ENCODE measurements at places on chromosomes 6 and 20. TPM values are rescaled to one million over a fixed set of nuclear protein-coding genes. Genes with fewer than 3 reads are reported as not detected.

- peak; percentile 4 for DNase-seq
Measured at GRCh38 chr20:32664012-32664677, 9.6 kb downstream of the C20orf203 start.

- no peak for DNase-seq
Measured at GRCh38 chr20:1418350-1418749, 25.5 kb upstream of the FKBP1A start.

DNA sequence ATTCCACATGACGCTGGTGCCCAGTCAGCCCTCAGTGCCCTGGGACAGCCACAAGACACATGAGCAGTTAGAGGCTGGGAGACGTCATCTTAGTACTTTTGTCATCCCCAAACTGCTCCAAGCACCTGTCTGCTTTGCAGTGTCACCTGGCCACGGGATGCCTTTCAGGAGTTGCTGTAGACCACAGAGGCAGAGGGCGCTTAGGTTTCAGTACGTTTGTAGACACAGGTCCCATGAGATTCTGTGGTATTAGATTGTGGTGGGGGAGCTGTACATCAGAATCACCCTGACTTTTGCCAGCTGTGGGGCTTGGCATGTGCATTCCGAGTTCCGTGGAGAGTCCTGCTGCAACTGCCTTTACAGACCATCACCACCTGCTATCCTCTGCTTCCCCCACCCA lies 16.7 kb downstream of the MAVS start:
- DNase-seq = no peak

GRCh38 chr6:36028088-36028876 lies 674 bp downstream of the MAPK14 start:
- DNase-seq = peak; percentile 39

Gene ZNF343
- 8.5 TPM for total RNA-seq

DNA sequence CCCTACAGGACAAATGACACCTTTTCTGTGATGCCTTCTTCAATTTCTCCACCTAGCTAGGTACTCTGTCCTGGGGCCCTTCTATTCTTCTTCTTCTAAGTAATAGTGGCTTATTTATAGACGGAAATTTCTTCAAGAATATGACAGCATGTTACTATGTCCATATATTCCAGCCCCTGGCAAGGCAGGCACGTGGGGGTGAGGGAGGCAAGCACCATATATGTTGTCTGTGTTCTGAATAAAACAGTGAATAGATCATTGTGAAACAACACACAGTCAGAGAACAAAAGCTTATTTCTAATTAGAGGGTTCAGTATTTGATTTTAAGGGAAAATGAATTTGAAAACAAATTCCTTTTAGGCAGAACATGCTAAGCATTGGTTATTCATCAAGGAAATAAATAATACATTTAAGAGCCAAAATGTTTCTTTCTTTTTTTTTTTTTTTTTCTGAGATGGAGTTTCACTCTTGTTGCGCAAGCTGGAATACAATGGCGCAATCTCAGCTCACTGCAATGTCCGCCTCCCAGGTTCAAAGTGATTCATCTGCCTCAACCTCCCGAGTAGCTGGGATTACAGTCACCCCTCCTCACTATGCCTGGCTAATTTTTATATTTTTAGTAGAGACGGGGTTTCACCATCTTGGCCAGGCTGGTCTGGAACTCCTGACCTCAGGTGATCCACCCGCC lies 6.2 kb downstream of the HEBP2 start:
- no peak for DNase-seq

Gene CYP24A1
- not detected for total RNA-seq

- no peak for DNase-seq
Measured at GRCh38 chr20:32535316-32535952, 49.7 kb downstream of the NOL4L start.

DNA sequence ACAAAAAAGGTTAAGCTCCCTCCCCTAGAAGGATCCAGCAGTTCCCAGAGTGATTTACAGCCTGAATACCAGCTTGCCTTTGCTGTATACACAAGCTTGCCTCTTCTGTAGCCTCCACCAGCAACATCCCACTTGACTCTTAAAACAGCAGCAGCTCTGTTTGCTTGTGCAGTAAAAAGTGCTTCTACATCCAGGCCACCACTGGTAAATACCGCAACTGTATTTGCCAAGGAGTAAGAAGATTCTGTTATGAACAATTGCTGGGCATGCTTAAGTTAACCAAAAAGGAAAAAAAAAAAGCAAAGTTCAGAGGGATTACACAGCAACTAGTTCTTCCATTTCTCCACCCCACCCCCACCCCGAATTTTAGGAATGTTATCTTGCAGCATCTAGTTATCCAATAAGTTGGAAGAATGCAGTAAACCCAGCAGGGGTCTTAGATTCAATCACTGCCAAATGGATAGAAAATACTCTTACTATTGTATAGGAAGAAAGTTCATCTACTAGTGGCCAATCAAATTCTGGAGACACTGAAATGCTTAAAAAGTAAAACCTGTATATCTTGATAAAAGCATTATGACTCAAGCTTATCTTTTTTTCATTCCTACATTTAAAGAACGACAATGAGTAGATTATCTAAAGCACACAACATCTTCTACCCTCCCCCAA lies 4.8 kb downstream of the SALL4 start:
- peak; percentile 23 for DNase-seq

Gene VSTM2L
- total RNA-seq = 16.7 TPM

Gene WFDC12
- not detected for total RNA-seq

Gene VAPB
- total RNA-seq = 7.6 TPM

Gene SLC32A1
- not detected for total RNA-seq

Measured in stomach (tissue), 19 donors.